ENCODE measurements at places on chromosomes 4 and X.

GRCh38 chrX:15468036-15468435 lies 25.1 kb downstream of the PIR start:
- no peak for DNase-seq

DNA sequence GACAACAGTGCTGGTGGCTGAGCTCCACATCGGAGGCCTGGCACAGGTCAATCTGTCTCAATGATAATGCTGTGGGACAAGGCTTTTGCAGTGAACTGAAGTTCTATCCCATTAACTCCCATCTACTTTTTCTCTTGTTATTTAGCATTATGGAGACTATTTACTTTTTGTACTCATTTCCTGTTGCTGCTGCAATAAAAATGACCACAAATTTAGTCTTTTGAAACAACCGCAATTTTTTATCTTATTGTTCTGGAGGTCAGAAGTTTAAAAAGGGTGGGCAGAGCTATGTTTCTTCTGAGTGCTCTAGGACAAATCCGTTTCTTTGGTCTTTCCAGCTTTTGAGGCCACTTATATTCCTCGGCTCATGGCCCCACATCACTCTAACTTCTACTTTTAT lies 111.0 kb upstream of the PITX2 start:
- no peak for DNase-seq

- DNase-seq, result no peak
Measured at GRCh38 chr4:155444721-155445120, 68.0 kb upstream of the MAP9 start.

GRCh38 chr4:27013012-27013411 lies 152.4 kb downstream of the STIM2 start:
- no peak for DNase-seq

DNA sequence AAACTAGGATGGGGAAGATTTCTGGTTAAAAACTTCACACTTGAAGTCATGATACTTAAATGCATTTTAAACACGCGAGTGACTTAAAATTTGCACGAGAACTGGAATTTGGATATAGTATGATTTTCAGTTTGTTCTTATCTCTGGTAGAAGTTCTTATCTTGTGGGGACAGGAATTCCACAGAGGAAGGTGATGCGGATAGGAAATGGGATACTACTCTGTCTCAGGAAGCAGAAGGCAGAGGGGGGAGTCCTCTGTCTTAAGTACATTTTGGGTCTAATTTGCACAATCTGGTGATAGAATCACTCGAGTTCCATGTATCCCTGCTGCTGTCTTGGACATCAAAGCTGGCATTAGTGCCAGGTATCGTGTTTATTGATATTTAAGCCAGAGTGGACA lies 53.3 kb downstream of the TLL1 start:
- DNase-seq, result no peak

- no peak for DNase-seq
Measured at GRCh38 chr4:34422472-34423175, 1821.7 kb downstream of the ARAP2 start.

- peak; percentile 52 for DNase-seq
Measured at GRCh38 chr4:10098780-10099160, 17.8 kb downstream of the WDR1 start.

GRCh38 chr4:48706736-48707135 lies 73.3 kb downstream of the FRYL start:
- DNase-seq, result no peak

DNA sequence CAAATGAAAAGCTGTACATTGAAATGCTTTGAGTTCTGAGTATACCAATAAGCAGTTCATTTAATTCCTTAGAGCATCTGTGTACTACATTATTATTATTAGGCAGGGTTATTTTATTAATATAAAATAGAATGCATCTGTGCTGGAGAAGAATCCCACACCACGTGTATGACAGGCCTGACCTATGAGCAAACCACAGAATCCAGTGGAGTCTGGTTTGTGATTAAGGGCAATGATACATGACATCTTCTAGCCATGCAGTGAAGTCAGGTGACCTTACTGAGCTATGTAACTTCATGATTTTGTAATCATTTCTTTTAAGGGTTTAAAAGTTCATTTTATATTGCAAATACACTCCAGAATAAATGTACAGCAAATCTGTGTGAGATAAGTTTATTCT lies 1165.0 kb upstream of the TENM3 start:
- DNase-seq, result no peak

DNA sequence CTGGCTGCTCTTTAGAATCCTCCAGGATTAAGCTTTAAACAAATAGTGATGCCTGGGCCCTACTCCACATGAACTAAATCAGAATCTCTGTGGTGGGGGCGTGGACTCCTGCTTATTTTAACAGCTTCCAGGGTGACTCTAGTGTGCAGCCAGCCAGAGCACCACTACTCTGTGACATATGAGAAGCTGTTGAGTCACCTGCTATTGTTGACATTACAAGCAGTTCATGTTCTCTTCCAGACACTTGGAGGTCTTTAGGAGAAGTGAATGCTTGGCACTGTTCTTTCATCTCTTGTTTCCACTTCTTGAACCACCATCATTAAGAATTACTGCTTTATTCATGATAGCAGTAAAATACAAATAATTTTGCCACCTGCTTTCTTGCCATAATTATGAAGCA lies 426 bp upstream of the C4orf51 start:
- no peak for DNase-seq

- no peak for DNase-seq
Measured at GRCh38 chr4:97252615-97253154, 890.6 kb downstream of the STPG2 start.

GRCh38 chr4:142776026-142776425 lies 70.1 kb downstream of the INPP4B start:
- no peak for DNase-seq

GRCh38 chr4:10084651-10085358 lies 31.8 kb downstream of the WDR1 start:
- no peak for DNase-seq

All from activated T-cell treated with anti-CD3 and anti-CD28 coated beads, Interleukin-2, amount 50 U/mL, for 48 hours (primary cell).